ENCODE measurements at places on chromosomes 2 and 18.

DNA sequence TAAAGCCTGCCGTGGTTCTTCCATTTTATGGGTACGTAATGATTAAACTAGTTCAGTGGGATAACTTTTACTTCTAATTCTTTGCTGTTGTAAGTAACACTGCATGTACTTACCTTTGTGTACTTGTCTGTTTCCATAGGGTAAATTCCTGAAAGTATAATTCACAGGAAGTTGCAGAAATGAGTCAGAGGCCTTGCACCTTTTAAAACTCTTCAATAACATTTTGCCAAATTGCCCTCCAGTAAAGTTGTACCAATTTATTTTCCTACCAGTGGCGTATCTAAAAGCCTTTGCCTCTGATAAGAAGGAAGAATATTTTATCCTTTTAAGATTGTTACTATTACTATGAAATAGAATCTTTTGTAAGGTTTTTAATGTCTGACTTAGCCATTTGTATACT lies 65.1 kb downstream of the CAB39 start:
- no peak for DNase-seq

DNA sequence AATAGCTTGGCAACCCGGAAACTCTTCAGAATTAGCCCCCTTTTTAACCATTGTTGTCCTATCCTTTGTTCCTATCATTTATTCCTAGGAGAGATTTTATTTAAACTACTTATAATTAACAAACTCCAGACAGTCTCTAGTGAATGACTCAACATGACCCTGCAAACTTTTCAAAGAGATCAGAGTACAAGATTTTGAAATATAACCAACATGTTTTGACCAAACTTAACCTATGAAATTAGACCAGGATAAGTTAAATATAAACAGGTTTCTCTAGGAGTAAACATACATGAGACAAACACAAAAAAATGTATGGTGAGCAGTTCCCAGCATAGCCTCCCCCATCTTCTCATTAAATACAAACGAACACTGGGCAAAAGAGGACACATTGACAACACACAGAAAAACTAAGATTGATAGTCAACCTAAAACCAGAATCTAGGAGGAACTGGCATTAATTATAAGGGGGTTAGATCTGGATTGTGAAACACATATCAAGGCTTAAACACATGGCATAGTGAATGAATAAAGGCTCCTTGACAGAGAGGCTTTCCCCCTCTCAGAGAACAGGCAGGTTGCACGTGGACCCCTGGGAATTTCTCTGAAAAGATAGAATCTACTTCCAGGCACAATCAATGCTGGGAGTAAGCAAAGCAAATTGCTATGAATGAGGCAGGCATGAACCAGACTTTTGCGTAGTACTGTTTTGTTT lies 284.1 kb downstream of the IRS1 start:
- DNase-seq: peak; percentile 2

DNA sequence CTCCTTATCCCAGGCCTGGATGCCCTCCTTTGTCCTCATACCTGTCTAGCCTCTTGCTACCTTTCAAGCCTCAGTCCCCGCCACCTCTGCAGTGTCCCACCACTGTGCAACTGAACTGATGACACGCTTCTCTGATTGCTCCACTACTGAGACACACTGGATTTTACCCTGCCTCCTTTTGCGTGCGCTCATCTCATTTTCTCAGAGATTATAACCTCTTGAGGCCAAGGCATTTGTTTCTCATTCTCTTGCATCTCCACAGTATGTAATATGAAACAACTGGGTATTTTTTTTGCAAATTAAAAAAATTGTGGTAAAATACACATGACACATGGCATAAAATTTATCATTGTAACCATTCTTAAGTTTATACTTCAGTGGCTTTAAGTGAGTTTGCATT lies 95.4 kb downstream of the PRKCE start:
- DNase-seq: no peak

DNA sequence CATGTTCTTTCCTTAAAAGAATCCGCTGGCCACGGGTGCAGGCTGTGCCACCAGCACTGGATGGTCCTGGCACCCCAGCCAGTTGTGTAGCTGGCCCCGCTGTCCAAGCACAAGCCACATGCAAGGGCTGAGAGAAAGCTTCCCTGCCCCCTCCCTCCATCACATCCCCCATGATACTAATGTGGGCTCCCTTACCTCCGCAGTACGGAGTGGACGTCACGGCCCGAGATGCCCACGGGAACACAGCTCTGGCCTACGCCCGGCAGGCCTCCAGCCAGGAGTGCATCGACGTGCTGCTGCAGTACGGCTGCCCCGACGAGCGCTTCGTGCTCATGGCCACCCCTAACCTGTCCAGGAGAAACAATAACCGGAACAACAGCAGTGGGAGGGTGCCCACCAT lies 44.5 kb downstream of the GBX2 start:
- no peak for DNase-seq

GRCh38 chr18:49167084-49167483 lies 216.3 kb upstream of the SMAD7 start:
- DNase-seq: no peak

DNA sequence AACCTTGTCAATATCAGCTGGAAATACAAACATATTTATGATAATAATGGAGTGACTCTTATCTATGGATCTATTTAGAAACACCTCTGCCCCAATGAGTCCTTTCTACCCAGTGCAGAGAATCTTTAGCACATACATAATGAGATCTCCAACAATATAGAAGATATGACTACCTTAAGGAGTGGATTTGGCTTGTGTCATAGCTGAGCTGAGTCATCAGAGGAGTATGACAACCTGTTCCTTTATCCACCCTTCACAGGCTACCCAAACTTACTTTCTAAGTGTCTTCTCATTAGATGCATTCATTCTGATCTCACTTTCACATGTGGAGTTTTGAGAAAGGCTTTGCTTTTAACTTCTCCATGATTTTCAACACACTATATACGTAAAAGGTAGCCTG lies 1218.9 kb downstream of the DSC3 start:
- DNase-seq: no peak
